Central memory CD4-positive, alpha-beta T cell (primary cell): ENCODE measurements at places on chromosomes 3 and 15.

DNA sequence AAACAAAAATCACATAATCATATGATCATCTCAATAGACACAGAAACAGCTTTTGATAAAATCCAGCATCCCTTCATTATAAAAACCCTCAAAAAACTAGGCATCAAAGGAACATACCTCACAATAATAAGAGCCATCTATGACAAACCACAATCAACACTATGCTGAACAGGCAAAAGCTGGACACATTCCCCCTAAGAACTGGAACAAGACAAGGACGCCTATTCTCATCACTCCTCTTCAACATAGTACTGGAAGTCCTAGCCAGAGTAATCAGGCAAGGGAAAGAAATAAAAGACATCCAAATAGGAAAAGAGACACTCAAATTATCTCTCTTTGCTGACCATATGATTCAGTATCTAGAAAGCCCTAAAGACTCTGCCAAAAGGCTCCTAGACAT is 54.9 kb upstream of the SLC12A8 start:
- DNase-seq: no peak

DNA sequence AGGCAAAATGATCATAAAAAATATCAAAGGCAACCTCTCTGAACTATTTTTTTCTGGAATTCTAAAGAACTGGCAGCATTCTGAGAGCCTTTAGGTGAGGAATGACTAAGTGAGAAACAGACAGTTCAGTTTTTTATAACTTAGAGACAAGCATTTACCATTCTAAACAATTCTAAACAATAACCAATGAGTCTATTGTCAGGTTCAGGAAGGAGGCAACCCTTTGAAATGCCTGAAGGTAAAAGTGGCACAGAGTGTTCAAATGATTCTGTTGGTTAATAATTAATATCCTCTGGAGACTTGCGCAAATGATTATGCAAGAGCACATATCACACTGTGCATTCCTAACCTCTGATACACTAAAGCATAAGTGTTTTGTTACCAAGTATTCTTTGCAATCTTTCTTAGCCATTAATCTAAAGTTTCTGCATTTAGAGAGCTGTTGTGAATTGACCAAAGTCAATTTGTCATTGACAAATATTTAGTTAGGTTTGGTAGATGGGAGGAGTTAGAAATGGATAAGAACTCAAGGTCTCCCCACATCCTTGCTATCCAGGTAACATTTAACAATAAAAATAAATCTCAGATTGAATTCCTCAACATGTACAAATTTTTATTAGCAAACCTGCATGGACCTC is 9.2 kb upstream of the TGFBR2 start:
- DNase-seq: no peak

GRCh38 chr3:49840388-49840787 is 16.0 kb downstream of the TRAIP start:
- DNase-seq: no peak

GRCh38 chr3:24310887-24311286 is 183.8 kb downstream of the THRB start:
- no peak for DNase-seq

GRCh38 chr3:55480911-55481743 is 6.0 kb downstream of the WNT5A start:
- no peak for DNase-seq

- DNase-seq: no peak
Measured at GRCh38 chr15:76866008-76866407, 39.1 kb downstream of the SCAPER start.

- DNase-seq: no peak
Measured at GRCh38 chr3:136068708-136069107, 103.2 kb downstream of the PPP2R3A start.
